Effector CD8-positive, alpha-beta T cell (primary cell): ENCODE measurements at places on chromosomes 6 and 20.
A peak's percentile ranks its signal among the peaks of the same experiment; 100 is the strongest.

- DNase-seq = no peak
These were observed 269.3 kb downstream of the ARHGAP18 start for GRCh38 chr6:129440691-129441090.

GRCh38 chr6:43171707-43172103, 636 bp downstream of the SRF start:
- DNase-seq = peak; percentile 31

- no peak for DNase-seq
These were observed 19.6 kb upstream of the EYA2 start for GRCh38 chr20:46875059-46875458.

GRCh38 chr6:78781001-78781400, 86.3 kb upstream of the IRAK1BP1 start:
- no peak for DNase-seq

DNA sequence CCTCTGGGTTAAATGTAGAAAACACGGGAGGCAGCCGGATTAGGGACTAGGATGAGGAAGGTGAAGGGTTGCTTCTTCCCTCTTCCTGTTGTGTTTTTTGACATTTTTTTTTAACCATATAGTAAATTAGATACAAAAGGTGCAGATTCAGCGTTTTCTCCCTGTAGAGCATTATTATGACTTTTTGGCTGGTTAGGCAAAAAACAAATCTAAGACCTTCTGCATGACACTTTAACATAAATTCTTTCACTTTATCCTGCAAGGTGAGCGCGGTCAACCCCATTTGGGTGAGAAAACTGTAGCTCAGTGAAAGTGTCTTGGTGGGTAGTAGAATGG, 1.3 kb downstream of the SLC16A10 start:
- no peak for DNase-seq

- no peak for DNase-seq
These were observed at the start of gene GPLD1 for GRCh38 chr6:24489470-24489869. TSS of gene GPLD1 (minus strand) at chr6:24489578. CDS start at chr6:24489511, 67 bp downstream.

DNA sequence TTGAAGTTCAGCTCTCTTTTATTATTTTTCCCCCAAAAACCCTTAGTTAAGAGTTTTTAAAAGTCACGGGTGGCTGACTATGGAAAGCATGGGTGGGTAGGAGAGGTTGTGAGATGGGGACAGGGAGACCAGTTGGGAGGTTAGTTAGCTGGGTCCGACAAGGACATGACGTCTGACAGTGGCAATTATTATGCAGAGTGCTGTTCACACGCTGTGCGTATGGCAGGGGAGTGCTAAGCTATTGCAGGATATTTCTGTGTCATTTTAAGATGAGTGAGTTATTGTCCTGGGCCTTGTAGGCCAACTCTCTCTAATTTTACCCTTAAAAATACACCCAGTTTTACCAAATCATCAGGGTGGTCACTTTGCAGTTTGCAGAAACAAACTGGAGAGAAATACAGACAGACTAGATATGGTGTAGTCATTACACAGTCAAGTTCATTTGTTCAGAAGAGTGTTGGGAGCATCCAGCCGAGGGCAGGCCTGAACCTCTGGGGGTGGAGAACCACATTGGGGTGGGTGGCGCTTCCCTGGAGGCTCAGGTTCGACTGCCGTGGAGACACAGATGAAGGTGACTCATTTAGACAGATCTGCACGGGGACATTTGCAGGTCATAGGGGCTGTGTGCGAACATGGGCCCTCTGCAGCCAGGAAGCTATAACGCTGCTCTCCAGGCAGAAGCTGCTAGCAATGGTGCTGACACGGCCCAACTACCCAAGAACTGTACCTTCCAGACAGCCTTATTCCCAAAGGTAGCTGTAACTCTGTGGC, 307.6 kb downstream of the QKI start:
- no peak for DNase-seq

- no peak for DNase-seq
These were observed 156.7 kb upstream of the CCN2 start for GRCh38 chr6:132107896-132108295.

GRCh38 chr6:12024699-12025434, 12.8 kb downstream of the HIVEP1 start:
- no peak for DNase-seq

DNA sequence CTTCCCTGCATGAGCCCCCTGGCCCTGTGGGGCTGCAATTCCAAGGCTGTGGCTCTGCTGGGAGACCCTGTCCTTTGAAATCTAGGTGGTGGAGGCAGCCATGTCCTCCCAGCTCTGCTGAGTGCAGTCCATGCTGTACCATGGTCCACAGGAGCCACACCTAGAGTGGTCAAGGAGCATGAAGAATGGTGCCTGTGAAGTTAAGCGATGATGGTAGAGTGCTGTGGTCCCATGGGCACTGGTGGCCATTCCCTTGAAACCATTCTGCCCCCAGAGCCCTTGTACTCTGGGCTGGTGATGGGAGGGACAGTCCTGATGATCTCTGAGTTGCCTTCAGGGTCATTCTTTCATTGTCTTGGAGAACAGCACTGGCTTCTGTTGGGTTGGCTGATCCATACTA, 55.3 kb downstream of the EFCAB8 start:
- DNase-seq = no peak

DNA sequence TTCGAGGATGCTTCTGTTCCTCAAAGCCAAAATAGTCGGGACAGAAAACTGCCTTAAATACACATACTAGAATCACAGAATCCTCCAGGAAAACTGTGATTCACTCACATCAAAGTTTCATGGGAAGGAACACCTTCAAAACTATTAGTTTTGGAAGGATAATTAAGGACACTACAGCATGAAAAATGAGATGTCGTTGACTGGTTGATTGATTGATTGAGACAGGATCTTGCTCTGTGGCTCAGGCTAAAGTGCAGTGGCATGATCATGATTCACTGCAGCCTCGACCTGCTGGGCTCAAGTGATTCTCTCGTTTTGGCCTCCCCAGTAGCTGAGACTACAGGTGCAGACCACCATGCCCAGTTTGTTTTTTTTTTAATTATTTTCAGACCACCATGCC, 25.7 kb upstream of the MAP3K4 start:
- DNase-seq = no peak

DNA sequence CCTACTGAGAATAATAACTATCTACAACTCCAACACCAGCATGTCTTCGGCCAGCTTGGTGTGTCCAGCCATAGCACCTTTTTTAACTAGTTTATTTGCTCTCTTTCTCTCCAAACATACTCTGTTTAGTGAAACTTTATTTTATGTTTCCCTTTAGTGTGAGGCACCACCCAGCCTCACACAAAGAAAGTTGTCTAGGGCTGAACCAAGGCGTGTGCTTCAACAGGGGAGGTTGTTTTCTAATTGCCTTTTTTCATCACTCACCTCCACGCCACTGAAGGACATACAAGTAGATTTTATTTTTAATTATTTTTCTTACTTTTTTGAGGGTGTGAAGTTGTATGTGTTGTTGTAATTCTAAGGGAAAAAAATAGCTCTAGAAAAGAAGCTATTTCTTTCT, 125.6 kb upstream of the MARCKS start:
- DNase-seq = no peak

DNA sequence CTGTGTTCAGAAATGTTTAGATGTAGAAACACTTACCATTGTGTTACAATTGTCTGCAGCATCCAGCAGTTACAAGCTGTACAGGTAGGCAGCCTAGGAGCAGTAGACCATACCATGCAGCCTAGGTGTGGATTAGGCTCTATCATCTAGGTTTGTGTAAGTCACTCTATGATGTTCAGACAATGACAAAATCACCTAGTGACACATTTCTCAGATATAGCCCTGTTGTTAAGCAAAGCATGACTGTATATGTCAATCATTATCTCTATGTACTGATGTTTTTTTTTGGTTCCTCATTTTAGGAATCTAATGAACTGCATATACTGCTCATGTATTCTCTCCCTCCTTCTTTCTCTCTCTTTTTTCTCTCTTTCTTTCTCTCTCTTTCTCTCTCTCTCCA, 22.2 kb downstream of the CST8 start:
- no peak for DNase-seq

- DNase-seq = no peak
These were observed 29.8 kb downstream of the APCDD1L start for GRCh38 chr20:58485393-58485792.

GRCh38 chr6:163329991-163330390, 84.5 kb upstream of the QKI start:
- DNase-seq = no peak

GRCh38 chr6:143197377-143197776, 136.7 kb downstream of the AIG1 start:
- no peak for DNase-seq
